ENCODE measurements at places on chromosomes 2 and 18.

GRCh38 chr2:237885111-237885930 lies 25.9 kb downstream of the RAMP1 start:
- no peak for DNase-seq

DNA sequence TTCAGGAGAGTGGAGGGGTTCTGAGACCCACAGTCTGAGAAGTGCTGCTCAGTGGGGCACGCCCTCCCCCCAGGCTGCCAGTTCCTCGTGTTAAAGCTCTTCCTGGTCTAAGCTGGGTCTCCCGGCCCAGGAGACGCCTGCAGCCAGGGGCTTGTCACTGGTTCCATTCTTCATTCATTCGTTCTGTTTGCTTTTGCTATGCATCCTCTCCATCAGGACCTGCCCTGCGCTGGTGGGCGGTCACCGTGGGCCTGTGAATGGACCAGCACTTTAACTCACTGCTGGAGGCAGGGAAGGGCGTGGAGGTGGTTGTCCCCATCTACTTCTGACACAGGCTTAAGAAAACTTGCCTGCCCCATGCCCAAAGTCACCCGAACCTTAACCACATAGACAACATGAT lies 272.8 kb upstream of the HDAC4 start:
- DNase-seq, result no peak

DNA sequence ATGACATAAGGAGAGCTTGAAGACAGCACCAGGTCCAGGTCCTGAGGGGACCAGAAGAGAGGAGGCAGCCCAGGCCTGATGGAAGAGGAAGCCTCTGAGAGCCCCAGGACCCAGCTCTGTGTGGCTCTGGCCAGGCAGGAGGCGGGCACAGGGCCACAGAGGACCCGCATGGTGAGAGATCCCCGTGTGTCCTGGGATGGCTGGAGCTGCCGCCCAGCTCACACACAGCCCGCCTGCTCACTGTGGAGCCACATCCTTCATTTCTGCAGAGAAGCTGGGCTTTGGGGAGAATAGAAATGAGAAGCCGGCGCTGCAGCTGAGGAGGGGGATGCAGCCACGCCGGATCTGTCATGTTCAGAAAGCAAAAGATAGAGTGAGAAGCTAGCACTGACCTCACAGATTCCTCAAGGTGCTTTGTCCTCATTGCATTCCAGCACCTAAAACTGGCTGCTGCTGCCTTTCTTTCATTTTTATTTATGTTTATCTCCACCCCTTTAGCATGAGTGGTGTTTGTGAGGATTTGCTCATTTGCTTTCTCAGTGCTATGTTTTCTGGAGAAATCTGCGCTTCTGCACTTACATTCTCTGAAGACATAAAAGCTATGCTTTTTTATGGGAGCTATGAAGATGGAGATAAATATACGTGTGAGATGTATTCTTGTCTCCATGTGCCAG lies 307.6 kb upstream of the MYT1L start:
- no peak for DNase-seq

- DNase-seq, result no peak
These were observed 94.8 kb downstream of the ZNF407 start for GRCh38 chr18:74692367-74693013.

DNA sequence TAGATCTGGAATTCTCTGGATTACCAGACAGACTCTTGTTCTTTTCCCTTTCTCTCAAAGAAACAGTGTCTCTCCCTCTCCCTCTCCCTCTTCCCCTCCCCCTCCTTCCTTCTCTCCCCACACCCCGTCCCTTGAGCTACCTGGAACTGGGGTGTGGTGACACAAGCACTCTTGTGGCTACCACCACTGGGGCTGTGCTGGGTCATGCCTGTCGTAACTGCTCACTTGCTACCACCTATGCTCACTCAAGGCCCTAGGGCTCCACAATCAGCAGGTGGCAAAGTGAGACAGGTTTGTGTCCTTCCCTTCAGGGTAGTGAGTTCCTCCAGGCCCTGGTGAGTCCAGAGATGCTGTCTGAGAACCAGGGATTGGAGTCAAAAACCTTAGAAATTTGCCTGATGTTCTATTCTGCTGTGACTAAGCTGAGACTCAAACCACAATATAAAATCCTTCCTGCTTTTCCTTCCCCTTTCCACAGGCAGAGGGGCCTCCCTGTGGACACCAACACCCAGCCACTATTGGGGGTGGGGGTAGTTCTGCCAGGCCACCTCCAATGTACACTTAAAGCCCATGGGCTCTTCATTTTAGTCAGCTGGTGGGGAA lies 70.8 kb downstream of the OXER1 start:
- DNase-seq, result no peak

GRCh38 chr2:26074676-26075075 lies 40.8 kb downstream of the RAB10 start:
- DNase-seq, result no peak

- DNase-seq, result peak; percentile 10
These were observed 663 bp downstream of the C2orf49 start for GRCh38 chr2:105338020-105338385.
